T-cell (primary cell): ENCODE measurements at places on chromosomes 2 and 18.

DNA sequence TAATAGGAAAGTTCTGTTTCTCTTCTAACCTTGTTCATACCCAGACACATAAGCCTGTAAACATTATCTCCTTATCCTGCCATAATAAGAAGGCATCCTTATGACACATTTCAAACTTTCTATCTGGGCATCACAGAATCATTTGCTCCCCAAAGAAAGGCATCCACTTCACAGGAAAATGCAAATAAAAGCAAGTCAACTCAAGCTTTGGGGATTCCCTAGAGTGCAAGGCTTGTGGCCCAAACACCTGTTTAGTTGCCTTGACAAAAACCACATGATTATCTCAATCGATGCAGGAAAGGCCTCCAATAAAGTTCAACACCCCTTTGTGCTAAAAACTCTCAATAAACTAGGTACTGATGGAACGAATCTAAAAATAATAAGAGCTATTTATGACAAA is 195.7 kb upstream of the GALNT5 start:
- DNase-seq = no peak

DNA sequence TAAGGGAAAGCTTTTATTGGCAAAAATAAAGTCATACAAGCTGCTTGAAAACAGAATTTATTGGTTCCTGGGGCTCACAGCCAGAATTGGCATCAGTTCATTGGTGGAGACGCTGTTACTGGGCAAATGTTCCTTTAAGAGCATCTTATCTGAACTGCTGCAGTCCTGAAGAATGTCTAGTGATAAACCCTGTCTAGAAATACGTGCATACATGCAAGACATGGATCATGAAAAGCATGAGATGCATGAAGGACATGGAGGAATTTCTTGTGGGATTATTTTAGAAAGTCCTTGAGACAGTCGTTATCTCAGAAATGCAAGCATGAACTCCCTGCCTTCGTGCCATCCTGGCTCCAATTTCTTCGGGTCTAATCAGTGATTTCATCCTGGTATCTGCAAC is 32.5 kb upstream of the FHOD3 start:
- DNase-seq = no peak

DNA sequence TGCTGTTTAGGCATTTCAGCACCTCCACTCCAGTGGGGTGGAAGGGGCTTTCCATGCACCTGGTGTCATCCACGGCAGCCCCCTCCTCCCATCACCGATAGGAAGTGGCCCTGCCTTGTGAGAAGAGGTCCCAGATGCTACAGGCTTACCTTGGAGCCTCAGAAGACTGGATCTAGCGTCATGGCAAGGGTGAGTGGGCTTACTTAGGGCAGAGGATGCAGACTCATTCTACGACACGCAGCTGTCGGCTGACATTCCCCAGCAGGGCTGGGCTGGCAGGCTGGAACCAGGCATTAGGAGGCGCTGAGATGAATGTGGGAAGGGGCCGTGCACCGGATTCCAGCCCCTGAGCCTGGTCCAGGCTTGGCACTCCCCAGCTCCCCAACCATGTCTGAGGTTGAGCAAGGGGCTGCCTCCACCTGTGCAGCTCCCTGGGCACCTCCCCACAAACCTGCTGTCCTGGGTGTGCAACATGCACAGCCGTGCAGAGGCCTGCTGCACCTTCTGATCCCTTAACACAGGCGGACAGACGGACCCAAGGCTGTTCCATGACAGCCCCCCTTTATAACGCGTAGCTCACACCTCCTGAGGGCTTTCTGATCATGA is 1.7 kb upstream of the PRLH start:
- no peak for DNase-seq

DNA sequence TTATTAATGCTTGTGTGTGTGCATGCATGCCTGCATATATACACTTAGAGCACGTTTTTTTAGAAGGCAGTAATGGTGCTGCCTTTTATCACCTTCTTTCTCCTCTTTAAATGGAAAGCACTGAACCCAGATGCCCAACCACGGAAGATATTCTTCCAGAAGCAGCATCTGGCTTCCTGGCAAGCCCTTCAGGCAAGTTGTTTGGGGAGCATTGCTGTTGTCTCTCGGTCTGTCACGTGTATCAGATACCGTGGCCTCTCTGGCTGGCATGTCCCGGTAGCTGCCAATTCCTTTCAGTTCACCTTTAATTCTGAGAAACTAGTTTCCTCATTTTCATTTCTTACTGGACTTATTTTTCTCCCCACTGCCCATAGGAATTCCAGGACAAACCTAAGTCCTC is 587.8 kb downstream of the ARHGAP15 start:
- no peak for DNase-seq

GRCh38 chr18:2180586-2180985 is 390.7 kb downstream of the METTL4 start:
- DNase-seq = no peak

DNA sequence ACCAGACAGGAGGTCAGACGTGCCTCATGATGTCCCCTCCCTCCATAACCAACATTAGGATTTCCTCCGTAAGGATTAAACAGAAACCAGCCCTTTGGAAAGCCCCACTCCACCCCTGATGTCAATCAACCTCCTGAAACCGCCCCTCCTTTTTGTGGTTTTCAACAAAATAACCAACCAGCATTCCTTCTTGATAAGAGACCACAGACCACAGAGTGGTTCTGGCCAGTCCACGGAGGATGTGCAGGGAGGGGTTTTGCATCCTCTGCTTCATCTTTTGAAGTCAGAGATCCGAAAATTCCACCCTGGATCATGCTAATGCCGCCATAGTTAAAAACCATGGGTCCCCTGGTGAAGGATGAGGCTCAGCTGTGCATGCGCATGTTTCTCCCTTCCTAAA is 180.0 kb upstream of the CCDC150 start:
- no peak for DNase-seq
